ENCODE measurements at places on chromosomes 11 and 22.

- no peak for DNase-seq
These were observed 787.5 kb downstream of the OPCML start for GRCh38 chr11:132744771-132745170.

- no peak for DNase-seq
These were observed 21.5 kb upstream of the CABP2 start for GRCh38 chr11:67544616-67545242.

GRCh38 chr11:45267652-45268299, 18.4 kb downstream of the SYT13 start:
- peak; percentile 23 for DNase-seq

DNA sequence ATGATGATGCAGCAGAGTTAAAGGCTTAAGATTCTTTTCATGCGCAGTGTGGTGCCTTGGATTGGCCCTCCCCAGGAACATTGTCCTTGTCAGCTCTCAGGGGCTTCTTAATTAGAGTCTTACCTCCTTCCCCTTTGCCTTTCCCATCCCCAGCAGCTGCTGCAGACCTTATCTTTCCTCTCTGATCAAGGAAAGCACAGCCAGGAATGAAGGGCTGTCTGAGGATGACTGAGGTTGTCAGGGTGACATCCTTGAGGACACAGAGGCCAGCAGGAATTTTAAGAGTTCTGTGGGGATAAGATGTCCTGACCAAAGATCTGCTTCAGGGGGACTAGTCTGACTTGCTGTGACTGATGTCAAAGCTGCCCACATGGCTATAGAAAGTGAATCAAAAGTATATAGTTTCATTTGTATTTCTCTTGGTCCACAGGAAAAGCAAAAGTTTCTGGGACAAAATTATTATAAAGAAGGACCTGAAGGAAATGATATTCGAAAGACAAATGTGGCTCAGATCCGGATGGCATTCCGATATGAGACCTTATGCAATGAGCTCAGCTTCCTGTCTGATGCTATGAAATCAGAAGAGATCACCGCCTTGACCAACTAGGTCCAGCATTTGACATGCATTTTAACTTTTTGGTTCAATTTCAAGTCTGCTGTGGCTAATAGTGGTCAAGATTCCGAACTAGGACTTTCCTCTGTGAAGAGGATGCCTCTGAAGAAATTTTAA, 35.5 kb downstream of the RNF141 start:
- no peak for DNase-seq

DNA sequence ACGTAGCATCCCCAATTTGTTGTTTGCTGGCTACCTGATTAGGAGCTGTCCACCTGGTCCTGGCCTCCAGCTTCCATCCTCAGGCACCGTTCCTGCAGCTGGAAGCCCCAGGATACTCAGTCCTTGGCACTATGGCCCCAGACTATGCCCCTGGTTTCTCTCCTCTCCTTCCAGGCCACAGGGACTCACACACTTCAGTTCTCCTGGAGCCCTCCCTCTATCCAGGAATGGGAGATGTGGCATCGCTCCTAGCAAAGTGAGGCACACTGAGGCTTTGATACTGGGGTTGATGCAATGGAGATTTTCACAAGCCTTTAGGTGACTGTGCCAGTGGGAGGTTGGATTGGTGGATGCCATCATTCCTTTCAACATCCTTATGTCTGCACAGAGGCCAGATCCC, 142.8 kb upstream of the B3GAT1 start:
- no peak for DNase-seq

DNA sequence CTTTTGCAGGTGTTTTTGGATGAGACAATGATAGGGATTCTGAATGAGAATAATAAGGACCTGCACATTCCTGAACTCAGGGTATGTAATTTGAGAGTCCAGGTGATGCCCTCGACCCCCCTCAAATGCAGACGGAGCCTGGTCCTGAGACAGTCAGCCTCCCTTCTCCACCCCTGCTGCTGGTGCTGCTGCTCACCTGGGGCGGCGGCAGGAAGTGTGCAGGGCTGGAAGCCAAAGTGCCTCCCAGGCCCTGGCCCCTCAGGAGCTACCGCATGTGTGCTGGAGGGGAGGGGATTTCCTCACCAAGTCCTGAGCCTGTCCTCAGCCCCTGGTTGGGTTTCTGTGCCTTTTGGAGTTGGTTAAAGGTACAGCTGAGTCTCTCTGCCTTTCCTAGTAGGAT, 19.0 kb upstream of the GLB1L2 start:
- no peak for DNase-seq

- DNase-seq = no peak
These were observed 113.9 kb downstream of the ARFGAP2 start for GRCh38 chr11:47062736-47063135.

- DNase-seq = no peak
These were observed 20.9 kb downstream of the TSSC4 start for GRCh38 chr11:2421226-2421994.

DNA sequence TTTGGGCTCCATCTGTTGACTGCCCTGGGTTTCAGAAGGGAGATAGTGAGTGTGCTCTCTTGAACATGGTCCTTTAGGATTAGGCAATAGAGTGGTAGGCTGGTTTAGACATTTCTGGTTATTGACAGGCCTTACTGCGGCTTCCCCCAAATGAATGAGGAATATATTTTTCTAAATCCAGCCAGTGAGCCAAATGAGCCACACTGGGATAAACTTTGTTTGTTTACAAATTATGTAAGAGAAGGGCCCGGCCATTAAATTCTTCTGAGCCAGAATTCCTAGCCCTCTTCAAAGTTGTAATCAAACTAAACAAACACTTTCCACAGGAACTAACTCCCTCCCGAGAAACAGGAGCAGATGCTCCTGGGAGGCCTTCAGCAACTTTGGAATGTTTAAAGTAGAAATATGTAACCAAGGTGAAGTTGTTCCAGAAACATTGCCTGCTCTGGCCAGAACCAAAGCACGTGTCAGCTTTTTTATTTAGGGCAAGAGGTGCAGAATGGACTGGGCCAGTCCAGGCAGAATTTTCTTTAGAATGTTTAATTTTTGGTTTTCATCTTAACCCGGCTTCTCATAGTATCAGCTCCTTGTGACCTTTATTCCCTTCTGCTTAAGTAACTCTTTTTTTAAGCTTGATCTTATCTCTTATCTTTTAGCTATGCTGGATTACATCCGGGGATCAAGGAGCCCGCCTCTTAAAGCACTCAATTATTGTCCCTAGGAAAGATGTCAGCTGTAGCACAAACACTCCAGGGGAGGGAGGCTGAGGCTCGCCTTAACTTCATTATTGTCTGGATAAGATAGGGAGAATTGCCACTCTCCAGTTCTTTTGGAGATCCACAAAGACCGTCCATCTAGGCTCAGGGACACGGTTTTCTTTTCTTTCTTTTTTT, 28.7 kb downstream of the ZNRF3 start:
- DNase-seq = peak; percentile 6

- DNase-seq = no peak
These were observed at the start of gene OR51T1 for GRCh38 chr11:4881860-4882500. TSS of gene OR51T1 (plus strand) at chr11:4881900. CDS start at chr11:4881900, 0 bp downstream.

DNA sequence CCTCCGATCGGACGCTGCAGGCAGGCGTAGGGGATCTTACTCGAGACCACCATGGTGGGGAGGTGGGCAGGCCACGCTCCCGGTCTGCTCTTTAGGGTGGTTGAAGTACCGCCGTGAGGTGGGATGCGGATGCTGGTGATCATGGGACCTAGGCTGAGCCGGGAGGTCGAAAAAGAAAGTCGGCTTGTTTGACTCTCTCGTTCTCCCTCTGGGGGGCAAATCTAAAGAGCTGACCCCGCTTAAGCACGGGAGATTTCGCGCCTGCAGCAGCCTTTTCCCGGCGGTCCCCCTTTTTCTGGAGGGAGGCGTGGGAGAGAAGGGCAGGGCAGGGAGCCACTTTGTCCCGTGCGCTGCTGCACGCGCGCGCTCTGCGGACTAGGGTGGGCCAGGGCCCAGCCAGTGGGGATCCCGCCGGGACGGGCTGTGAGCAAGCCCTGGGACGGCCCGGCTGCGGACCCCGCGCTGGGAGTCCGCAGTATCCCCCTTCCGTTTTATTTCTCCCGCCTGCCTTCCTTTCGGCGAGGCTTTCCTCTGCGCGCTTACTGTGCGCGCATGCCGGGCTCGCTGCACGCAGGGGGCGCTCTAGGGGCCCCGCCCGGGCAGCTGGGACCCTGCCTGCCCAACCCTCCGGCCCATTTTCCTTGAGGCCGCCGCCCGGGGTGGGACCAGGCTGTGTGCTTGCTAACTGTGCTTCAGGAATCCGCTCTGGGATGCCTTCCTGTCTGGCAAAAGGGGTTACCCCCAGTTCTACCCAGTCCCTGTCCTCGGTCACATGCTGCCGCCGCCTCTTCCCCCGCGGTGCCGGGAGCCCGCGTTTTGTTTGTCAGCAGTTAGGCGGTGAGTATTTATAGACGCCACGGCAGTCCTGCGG, 81.0 kb downstream of the PRR5L start:
- DNase-seq = no peak

DNA sequence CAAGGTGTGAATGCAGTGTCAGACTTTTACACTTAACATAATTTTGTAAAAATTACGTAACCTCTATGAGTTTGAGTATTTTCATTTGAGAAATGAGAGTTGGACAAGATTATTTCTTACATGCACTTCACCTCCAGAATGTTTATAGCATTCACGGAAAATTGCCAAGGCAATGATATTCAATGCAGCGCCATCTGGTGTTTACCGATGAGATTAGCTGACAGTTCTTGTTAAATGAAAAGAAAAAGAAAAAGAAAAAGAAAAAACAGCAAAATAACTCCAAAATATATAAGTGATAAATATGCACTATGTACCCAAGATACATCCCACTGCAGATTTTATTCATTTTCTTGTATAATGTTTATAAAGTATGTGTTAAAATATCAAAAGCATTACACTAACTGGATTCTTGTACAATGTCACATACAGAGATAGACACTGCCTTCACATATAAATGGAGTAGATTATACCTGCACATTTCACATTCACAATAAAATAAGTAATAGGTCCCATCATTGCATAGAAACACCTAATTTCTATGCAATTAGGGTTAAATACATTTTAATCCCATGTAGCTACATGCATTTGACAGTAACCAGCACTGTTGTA, 976.3 kb upstream of the FAT3 start:
- peak; percentile 84 for DNase-seq

DNA sequence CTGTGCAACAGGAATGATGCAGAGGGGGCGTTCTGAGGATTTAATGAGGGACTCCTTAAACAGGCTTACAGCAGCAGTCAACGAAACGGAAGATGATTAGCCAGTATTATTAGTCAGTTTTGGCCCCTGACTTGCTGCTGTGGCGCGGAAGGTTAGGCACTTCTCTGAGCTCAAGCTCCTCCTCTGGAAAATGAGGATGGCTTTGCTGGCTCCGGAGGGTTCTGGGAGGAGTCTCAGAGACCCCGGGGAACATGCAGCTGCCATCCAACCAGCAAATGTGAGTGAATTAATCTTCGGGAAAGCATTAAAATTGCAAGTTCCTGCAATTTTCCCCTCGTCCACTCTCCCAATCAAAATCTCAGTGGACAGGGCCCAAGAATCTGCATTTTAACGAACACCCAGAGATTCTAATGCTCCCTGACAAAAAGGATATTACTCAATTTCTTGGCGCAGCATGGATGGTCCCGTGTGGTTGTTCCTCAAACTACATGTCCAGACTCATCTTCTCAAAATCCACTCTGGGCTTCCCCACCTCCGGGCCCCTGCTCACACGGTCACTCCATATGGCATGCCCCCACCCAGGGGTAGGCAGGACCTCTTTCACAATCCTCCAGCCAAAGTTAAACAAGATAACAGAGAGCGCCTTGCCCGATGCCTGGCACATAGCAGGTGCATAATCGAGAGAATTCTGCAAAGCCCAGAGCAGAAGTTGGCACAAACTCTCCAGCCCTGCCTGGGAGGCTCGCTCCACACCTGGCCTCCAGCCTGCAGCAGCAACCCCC, 6.4 kb downstream of the ELFN2 start:
- DNase-seq = no peak

DNA sequence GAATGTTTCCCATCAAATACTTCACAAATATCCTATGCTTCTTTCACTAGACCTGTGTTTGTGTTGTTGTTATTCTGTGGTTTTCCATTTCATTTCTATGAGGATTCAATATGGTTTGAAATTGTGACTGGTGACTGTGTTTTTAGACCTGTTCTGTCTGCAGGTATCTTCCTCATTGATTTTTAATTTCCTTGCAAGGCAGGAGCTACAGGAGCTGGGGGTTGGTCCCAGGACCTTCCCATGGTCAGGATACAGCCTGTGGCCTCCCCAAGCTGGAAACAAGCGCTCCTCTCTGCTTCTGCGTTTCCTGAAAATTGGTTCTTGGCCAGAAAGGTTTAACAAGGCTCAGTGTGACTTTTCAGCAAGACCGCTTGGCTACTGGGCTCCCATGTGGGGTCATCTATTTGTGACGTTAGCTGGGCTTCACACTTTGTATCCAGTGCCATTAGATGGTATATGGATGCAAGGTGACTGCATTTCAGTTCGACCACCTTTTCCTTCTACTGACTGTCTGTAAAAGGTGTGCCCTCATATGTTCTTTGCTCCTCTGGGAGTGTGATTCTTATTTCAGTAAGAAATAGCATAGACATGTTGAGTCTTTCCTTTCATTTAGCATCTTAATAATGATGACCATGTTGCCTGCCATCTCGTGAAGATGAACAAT, 21.5 kb downstream of the IGLL5 start:
- DNase-seq = no peak

DNA sequence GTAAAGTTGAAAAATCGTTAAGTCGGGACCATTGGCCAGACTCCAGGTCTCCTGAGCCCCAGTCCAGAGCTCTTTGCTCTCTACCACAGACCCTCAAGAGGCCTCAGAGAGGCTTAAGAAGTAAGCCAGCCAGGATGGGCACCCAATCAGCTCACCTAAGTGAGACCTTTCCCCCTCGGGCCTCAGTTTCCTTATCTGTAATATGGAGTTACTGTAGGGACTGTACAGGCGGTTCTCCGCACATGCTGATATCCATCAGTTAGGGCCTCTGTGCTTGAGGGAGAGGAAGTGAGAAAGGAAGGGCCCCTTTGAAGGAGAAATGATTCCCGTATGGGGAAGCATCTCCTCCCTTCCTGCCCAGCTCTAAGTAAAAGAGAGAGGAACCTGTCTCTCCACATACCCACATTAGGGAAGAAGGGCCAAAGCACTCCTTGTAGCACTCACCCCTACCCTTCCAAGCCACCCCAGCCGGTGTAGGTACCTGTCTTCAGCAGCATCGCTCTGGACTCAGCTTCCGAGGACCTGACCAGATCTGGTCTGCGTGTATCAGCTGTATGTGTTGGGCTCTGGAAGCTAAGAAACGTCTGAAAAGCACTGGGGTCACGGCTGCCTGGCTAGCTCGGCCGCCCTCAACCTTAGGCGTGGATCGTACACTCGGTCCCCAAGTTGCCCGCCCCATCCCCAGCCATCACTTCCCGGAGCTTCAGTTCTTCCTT, 653 bp downstream of the NAGA start:
- no peak for DNase-seq

DNA sequence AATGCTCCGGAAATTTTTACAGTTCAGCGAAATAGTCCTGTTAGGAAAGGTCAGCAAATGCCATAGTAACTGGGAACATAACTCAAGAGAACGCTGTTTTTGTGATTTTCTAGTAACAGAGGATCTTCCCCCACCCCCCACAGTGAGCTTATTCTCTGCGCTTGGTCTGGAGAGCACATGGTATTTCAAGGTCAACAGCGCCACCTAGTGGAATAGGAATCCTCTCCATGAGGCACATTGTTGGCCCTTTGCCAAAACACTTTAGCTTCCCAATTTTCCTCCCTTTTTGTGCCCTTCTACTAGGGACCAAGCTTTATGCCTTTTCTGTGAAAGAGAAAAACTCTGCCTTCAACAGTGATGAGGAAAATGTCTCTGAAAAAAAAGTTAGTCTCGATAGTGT, 13.2 kb upstream of the OR4C12 start:
- peak; percentile 74 for DNase-seq

- peak; percentile 78 for DNase-seq
These were observed 31.9 kb downstream of the MAML2 start for GRCh38 chr11:96311120-96311568.
